Spleen (tissue), 13 donors: ENCODE measurements at places on chromosomes 3 and 15. TPM values are rescaled to one million over a fixed set of nuclear protein-coding genes. Genes with fewer than 3 reads are reported as not detected.
A peak's percentile ranks its signal among the peaks of the same experiment; 100 is the strongest.

DNA sequence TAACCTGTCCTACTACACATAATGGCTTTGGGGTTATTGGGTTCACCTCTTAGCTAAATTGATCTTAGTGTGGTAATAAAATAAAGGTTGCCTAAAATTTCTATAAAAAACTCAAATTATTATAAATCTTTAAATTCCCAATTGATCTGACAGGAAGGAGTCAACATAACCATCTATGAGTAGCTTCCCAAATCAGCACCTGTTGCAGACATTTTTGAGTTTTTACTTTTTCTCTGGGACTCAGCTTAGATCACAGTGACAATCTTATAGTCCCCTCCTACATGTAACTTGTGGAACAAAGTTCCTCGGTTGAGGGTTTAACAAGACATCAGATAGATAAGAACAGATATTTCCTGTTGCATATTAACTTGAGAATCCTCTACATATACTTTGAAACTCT is 601.0 kb downstream of the TUSC7 start:
- no peak overlapping the region for H3K27ac ChIP-seq
- H3K27me3 ChIP-seq: no peaks in the 10 kb centered on the region
- no peaks in the 10 kb centered on the region for H3K36me3 ChIP-seq
- H3K4me3 ChIP-seq: no peak overlapping the region

- peak; percentile 86 for DNase-seq
- H3K36me3 ChIP-seq: no peaks in the 10 kb centered on the region
- H3K4me3 ChIP-seq: peak overlapping the region; percentile 71
- H3K27me3 ChIP-seq: no peaks in the 10 kb centered on the region
These were observed 543 bp downstream of the MEF2A start for GRCh38 chr15:99566157-99566897.

DNA sequence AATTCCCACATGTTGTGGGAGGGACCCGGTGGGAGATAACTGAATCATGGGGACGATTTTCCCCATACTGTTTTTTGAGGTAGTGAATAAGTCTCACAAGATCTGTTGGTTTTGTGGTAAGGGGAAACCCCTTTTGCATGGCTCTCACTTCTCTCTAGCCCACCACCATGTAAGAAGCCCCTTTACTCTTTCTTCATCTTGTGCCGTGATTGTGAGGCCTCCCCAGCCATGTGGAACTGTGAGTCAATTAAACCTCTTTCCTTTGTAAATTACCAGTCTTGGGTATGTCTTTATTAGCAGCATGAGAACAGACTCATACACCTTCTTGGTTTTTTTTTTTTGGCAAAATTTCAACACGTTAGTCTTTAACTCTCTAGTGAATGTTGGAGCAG is 18.1 kb downstream of the ARL8B start:
- no peak overlapping the region for H3K4me3 ChIP-seq
- DNase-seq: no peak
- H3K27ac ChIP-seq: peak overlapping the region; percentile 57
- peaks cover 31% of the 10 kb centered on the region for H3K4me1 ChIP-seq
- no peaks in the 10 kb centered on the region for H3K36me3 ChIP-seq

RTP4 gene
- 13.8 TPM for total RNA-seq

GRCh38 chr3:41317718-41318117 is 118.4 kb downstream of the CTNNB1 start:
- no peaks in the 10 kb centered on the region for H3K27me3 ChIP-seq
- H3K36me3 ChIP-seq: no peaks in the 10 kb centered on the region
- no peaks in the 10 kb centered on the region for H3K4me1 ChIP-seq
- no peak overlapping the region for H3K27ac ChIP-seq
- DNase-seq: no peak

HAPLN3 gene
- total RNA-seq: 12.6 TPM

- no peaks in the 10 kb centered on the region for H3K27me3 ChIP-seq
- peaks cover 33% of the 10 kb centered on the region for H3K36me3 ChIP-seq
- no peak overlapping the region for H3K27ac ChIP-seq
These were observed 19.0 kb downstream of the PCYT1A start for GRCh38 chr3:196268284-196269163.

- H3K4me1 ChIP-seq: peaks cover 23% of the 10 kb centered on the region
- peak overlapping the region; percentile 84 for H3K27ac ChIP-seq
- peak; percentile 89 for DNase-seq
- H3K36me3 ChIP-seq: no peaks in the 10 kb centered on the region
- H3K4me3 ChIP-seq: peak overlapping the region; percentile 76
- H3K27me3 ChIP-seq: no peaks in the 10 kb centered on the region
These were observed 728 bp downstream of the TRANK1 start for GRCh38 chr3:36944012-36944640.

DNA sequence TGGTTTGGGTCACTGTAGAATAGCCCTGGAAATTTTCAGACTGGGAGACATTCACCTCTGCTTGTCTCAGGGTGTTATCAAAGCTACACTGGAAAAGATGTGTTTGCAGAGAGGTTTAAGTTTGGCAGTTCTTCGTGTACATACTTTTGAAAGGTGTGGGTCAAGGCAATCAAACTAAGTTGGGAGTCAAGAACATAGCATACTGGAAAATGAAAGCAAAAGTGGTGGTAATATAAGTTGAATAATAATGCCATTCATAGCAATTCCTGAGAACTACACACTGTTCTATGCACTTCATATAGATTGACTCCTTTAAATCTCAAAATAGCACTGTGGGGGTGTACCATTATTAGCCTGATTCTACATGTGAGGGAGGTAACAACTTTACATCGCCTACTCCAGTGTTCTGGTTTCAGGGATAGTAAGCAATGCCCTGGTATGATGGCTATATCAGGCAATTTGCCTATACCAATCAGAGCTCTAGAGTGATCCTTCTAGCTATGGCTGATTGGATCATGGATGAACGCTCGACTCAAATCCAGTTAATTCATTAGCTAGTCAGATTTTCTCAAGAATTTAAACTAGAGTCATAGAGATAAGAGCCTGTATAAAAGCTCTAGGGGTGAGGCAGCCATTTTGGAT is 44.6 kb upstream of the RASGRP1 start:
- no peaks in the 10 kb centered on the region for H3K36me3 ChIP-seq
- no peak for DNase-seq
- peaks cover 10% of the 10 kb centered on the region for H3K4me1 ChIP-seq
- H3K27me3 ChIP-seq: no peaks in the 10 kb centered on the region
- no peak overlapping the region for H3K27ac ChIP-seq

DNA sequence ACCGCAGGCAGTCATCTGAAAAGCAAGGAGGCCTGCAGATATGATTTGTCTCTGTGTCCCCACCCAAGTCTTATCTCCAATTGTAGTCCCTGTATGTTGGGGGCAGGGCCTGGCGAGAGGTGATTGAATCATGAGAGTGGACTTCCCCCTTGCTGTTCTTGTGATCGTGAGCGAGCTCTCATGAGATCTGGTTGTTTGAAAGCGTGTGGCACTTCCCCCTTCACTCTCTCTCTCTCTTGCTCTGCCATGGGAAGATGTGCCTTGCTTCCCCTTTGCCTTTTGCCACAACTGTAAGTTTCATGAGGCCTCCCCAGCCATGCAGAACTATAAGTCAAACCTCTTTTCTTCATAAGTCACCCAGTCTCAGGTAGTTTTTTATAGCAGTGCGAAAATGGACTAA is 83.3 kb downstream of the TMCO5A start:
- no peaks in the 10 kb centered on the region for H3K36me3 ChIP-seq
- no peaks in the 10 kb centered on the region for H3K27me3 ChIP-seq
- DNase-seq: no peak
- no peak overlapping the region for H3K4me3 ChIP-seq
- no peak overlapping the region for H3K27ac ChIP-seq

- H3K27me3 ChIP-seq: no peaks in the 10 kb centered on the region
- no peaks in the 10 kb centered on the region for H3K36me3 ChIP-seq
- no peak overlapping the region for H3K4me3 ChIP-seq
- H3K4me1 ChIP-seq: no peaks in the 10 kb centered on the region
These were observed 590.2 kb upstream of the TBL1XR1 start for GRCh38 chr3:177787279-177788041.

- no peak overlapping the region for H3K4me3 ChIP-seq
- peaks cover 10% of the 10 kb centered on the region for H3K36me3 ChIP-seq
- peak overlapping the region; percentile 33 for H3K27ac ChIP-seq
- no peaks in the 10 kb centered on the region for H3K27me3 ChIP-seq
These were observed 72.1 kb downstream of the ABTB1 start for GRCh38 chr3:127744875-127745274.

DNA sequence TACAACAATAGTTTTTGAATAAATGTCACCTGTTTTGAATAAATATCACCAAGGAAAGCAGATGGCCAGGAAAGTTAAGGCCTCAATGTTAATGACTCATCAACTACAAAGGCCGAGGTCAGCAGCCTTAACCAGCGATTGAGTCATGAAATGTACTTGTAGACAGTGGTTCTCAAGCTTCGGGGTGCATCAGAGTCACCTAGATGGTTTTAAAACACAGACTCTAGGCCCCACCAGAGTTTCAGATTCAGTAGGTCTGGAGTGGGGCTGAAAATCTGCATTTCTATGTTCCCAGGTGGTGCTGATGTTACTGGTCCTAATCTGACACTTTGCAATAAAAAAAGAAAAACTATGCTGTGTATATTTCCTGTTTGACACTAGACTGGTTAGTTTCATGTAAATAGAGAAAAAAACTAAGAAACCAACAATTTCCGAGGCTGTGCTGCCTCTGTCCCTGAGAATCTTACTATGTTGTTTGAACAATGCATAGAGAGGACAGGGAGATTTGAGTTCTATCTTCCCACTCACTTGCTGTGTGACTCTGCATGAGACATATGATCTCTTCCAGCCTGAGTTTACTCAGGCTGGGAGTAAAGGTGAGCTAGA is 9.8 kb downstream of the RAB27A start:
- peak overlapping the region; percentile 10 for H3K4me3 ChIP-seq
- H3K36me3 ChIP-seq: no peaks in the 10 kb centered on the region
- DNase-seq: no peak
- H3K27ac ChIP-seq: peak overlapping the region; percentile 51
- no peaks in the 10 kb centered on the region for H3K27me3 ChIP-seq

- H3K4me1 ChIP-seq: peaks cover 31% of the 10 kb centered on the region
- no peaks in the 10 kb centered on the region for H3K27me3 ChIP-seq
- DNase-seq: no peak
- no peak overlapping the region for H3K4me3 ChIP-seq
- H3K36me3 ChIP-seq: no peaks in the 10 kb centered on the region
These were observed 361.4 kb upstream of the ICE2 start for GRCh38 chr15:60840306-60840702.

MUSTN1 gene
- not detected for total RNA-seq

RASGRF1 gene
- 1.8 TPM for total RNA-seq

ST3GAL6 gene
- 9.4 TPM for total RNA-seq

NUP210 gene
- 68.8 TPM for total RNA-seq

- no peak overlapping the region for H3K4me3 ChIP-seq
- H3K27ac ChIP-seq: no peak overlapping the region
- no peaks in the 10 kb centered on the region for H3K4me1 ChIP-seq
- no peaks in the 10 kb centered on the region for H3K36me3 ChIP-seq
These were observed 63.7 kb downstream of the SPRED1 start for GRCh38 chr15:38316311-38316710.

SLC9C1 gene
- total RNA-seq: 0.18 TPM

DNA sequence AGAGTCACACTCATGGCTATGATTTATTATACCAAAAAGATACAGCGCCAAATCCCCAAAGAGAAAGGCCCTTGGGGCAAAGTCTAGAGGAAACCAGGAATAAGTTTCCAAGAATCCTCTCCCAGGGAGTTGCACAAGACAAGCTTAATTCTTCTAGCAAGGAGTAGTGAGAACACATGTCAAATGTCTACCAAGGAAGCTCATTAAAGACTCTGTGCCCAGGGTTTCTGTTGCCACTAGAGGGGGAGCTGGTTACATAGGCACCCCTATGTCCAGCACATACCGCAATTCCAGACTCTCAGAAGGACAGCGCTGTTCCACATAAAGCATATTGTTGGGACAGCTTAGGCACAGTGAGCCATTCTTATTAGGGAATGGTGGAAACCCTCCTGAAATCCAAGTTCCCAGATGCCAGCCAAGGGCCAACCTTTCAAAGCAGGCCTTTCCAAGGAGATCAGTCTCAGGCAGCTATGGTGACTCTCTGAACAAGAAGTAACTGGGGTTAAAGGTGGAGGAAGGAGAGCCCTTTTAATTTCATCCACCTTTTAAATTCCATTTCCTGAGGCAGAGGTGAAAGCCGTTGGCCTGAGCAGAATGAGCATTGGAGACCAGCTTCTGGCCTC is 194.2 kb downstream of the UACA start:
- H3K4me1 ChIP-seq: no peaks in the 10 kb centered on the region
- no peak overlapping the region for H3K27ac ChIP-seq
- DNase-seq: no peak
- no peaks in the 10 kb centered on the region for H3K36me3 ChIP-seq
- no peak overlapping the region for H3K4me3 ChIP-seq
- no peaks in the 10 kb centered on the region for H3K27me3 ChIP-seq
